ENCODE measurements at places on chromosomes 2 and 18. TPM values are rescaled to one million over a fixed set of nuclear protein-coding genes. Genes with fewer than 3 reads are reported as not detected.

ACTG2 gene
- 0.30 TPM for total RNA-seq

GAREM2 gene
- total RNA-seq = 8.5 TPM

ARMC9 gene
- 16.7 TPM for total RNA-seq

KCNF1 gene
- total RNA-seq = 40.2 TPM

ASAP2 gene
- 49.8 TPM for total RNA-seq

MYO3B gene
- total RNA-seq = not detected

Data from A549 treated with Hydrocortisone at 1 μM for 4 hours (cell line).